ENCODE measurements at places on chromosomes 2 and 18.

DNA sequence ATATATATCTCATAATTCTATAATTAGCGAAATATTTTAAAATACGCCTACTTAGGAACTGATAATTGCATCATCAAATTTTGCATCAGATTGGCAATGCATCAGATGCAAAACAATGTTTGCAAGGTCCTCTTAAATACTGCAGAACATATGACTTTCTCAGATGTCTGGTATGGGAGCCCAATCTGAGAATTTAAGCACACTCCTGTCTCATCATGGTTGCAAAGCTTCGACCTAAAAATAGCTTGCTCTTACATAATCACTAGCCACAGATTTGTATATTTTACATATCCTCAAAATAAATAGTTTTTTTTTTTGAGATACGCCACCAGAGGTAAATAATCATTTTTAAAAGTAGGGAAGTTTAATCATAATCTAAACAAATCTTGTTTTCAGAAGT is 123.2 kb downstream of the CABYR start:
- DNase-seq = no peak

DNA sequence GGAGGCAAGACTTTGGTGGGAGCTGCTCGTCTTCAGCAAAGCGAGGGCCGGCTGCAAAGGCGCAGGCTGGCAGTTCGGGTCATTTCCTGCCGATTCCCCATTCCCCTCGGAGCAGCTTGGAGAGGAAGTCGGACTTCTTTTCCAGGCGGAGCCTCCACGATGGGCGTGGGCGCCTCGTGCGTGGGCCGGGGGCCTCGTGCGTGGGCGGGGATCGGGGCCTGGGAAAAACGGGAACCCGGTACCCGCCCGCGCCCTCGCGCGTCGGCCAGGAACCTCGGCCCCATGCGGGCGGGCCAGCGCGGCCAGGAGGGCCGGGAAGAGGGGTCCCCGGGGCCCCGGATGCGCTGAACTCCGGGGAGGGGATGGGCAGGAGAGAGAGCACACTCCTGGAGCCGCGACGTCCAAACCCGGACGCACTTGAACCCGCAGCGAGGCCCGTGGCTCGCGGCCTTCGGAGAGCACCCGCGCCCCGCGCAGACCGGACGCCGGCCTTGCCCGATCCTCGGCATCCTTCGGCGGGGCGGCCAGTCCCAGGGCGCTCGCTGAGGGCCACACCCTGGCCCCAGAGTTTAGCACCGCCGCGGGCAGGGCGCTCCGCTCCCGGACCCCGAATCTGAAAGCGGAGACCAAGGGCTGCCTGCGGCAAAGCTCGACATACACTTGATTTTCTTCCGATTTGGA is 368.4 kb downstream of the MTX2 start:
- no peak for DNase-seq

- DNase-seq = no peak
These were observed 80.2 kb downstream of the TGOLN2 start for GRCh38 chr2:85247610-85248009.

DNA sequence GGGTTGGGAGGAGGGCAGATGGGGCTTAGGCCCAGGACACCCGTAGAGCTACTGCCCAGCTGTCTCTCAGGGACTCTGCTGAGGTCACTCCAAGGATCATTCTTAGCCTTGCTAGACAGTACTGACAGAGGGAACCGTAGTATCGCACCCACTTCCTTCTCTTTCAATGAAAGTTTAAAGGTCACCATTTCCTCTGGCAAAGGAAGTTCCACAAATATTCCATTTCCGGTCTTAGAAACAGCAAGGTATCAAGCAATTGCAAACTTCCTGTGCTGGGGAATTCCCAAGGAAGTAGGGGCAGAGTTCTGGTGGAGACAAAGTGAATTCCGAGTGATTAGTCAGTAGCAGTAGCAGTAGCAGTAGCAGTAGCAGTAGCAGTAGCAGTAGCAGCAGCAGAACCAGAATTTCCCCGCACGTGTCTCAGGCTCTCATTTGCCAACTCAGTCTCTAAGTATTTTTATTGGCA is 24.7 kb downstream of the IL1B start:
- no peak for DNase-seq

DNA sequence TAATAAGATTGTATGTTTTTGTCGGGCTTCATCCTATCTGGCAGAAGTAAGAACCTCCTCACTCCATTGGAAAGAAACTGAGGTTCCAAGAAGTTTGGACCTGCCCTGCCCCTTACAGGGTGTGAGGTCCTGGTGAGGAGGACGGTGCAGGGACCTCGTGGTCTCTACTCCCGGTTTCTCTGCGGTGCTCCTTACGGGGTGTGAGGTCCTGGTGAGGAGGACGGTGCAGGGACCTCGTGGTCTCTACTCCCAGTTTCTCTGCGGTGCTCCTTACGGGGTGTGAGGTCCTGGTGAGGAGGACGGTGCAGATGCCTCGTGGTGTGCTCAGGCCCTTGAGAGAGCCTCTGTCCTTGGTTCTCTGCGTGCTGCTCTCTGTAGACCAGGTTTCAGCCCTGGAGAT is 5.2 kb downstream of the CTDP1 start:
- no peak for DNase-seq

DNA sequence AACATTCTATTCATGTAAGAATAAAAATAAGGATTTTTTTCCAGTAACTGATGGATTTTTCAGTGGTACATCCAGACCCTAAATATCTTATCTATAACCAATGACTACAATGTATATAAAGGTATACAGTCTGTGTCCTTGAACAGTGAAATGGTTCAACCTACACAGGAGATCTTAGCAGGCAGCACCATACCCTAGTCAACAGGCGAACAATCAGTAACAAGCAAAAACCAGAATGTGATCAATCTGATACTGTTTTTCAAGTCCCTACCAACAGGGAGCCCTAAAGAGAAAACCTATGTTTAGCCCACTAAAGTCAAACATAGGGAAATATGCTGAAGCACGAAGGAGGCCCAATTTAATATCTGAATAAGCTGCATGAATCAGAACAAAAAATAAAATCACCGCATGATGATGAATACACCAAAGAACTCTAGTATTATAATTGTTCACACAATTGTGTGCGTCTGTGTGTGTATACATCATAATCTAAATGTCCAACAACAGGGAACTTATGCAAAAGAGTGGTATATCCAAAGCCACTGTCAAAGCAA is 26.0 kb downstream of the PTPN2 start:
- DNase-seq = no peak

GRCh38 chr2:232680006-232680405 is 17.1 kb upstream of the GIGYF2 start:
- no peak for DNase-seq

GRCh38 chr2:147636238-147636882 is 208.5 kb upstream of the ACVR2A start:
- DNase-seq = no peak

GRCh38 chr2:138238908-138239307 is 262.7 kb upstream of the SPOPL start:
- no peak for DNase-seq

- no peak for DNase-seq
These were observed 98.9 kb upstream of the TRIB2 start for GRCh38 chr2:12617853-12618252.

DNA sequence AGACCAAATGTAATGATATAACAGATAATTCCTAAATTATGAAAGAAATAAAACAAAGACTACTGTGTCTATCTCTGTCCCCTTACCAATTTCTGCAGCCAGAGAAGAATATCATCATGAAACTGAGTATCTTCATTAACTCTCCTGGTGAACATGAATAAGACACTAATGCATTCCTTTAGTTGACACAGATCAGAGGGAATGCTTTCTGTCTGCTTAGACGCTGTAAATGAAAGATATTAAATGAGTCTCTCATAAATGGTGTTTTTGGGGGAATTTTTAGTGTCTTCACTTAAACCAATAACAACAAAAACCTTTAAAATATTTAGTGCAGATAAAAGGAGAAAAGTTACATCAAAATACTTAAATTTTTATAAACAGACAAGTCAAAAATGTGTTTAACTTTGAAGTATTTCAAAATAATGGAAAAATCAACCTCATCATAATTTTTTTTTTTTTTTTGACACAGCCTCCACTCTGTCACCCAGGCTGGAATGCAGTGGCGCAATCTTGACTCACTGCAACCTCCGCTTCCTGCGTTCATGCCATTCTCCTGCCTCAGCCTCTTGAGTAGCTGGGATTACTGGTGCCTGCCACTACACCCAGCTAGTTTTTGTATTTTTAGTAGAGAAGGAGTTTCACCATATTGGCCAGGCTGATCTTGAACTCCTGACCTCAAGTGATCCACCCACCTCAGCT is 16.0 kb downstream of the EPG5 start:
- DNase-seq = no peak

DNA sequence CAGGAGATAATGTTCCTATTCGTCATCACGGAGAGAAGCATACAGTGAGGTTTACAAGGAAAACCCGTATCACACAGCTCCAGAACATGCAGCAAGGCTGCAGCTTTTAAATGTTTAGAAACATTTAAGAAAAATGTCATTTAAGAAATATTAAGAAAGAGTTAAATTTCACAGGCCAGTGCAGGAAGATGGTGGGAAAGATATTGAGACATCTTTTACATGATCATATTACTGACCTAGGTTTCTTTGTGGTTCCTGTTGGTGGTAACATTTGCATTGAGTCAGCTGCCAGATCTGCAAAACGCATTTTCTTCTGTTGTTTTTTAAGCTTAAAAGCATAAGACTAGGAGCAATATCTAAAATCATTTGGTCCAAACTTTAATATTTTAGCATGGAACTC is 44.9 kb downstream of the CPO start:
- no peak for DNase-seq

- DNase-seq = no peak
These were observed 151.1 kb upstream of the RIOK3 start for GRCh38 chr18:23301972-23302371.

DNA sequence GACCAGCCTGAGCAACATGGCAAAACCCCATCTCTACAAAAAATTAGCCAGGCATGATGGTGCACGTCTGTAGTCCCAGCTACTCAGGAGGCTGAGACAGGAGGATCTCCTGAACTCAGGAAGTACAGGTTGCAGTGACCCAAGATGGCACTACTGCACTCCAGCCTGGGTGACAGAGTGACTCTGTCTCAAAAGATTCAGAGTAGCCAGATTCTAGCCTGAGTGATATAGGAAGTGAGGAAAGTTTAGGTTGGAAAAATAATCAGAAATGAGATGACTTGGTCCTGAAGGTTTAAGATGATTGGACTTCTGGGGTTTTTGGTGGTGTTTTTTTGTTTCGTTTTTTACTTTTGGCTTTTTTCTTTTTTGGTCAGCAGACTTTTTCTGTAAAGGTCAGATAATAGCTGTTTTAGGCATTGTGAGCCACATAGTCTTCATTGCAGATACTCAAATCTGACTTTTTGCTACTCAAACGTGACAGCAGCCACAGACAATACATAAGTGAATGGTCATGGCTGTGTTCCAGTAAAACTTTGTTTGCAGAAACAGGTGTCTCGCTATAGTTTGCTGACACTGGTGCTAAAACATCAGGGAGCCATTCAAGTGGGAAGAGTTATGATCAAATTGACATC is 104.1 kb upstream of the UBXN4 start:
- DNase-seq = no peak

DNA sequence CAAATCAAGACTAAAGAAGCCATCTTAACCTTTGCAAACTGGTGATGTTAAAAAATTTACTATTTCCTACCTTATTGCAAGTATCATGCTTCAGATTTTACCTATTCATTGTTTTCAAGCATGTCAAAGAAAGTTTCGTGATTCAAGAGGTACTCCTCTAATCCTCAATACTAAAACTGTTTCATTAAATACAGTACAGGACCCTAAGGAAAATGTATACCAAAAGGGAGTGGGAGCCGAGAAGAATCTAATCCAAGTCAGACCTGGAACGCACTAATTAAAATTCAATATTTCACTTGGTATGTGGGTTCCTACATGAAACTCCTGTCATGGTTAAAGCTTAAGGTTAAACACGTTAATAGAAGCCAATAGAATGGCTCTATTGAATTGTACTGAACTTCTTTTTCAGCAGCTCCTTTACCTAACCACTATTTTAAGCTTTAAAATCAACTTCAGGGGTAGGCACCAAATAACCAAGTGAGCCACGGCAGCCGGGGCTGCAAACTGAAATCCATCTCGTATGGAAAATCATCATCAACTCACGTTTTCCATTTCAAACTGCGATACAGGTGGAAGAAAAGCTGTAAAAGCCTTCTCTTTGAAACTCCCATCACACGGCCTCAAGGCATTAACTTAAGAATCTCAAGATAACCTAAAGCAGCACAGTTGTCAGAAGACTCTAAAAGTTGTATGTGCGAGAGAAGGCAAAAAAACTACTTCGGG is 188.8 kb downstream of the ZEB2 start:
- DNase-seq = no peak

GRCh38 chr2:73986085-73986681 is 1.5 kb downstream of the TET3 start:
- DNase-seq = no peak

DNA sequence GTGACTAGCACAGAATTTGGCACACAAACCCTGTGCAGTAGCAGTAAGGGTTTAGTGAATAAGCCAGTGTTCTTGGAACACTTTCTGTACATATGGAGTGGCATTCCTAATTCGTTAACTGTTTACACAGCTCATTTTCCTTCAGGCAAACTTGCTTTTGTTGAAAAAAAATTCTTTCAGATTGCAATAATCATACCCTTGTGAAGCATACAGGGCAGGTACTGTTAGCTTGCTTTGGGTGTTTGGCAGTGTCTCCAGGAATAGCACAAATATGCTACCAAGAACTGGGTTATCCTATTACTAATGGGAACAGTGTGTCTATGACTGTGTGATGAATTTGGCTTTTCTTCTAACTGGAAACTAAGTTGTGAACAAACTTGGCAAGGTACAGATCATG is 33.4 kb downstream of the UGP2 start:
- DNase-seq = no peak

DNA sequence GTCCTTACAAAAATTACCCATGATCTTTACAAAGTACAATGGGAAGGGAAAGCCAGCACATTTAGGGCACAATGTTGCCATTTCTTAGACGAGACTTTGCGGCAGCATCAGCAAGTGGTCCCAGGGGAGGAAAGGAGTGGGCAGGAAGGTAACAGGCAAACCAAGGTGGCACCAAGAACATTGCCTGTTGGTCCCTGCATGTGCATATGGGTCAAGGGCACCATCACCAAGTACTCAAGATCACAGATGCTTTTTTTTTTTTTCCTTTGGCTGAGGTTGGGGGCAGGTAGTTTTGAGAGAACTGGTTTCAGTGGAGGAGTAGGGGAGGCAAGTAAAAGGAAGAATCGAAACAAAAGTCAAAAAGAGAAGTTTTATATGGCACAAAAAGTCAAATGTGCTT is 752 bp upstream of the CYTIP start:
- DNase-seq = no peak

GRCh38 chr2:183244300-183244844 is 120.1 kb downstream of the NUP35 start:
- DNase-seq = peak; percentile 85

DNA sequence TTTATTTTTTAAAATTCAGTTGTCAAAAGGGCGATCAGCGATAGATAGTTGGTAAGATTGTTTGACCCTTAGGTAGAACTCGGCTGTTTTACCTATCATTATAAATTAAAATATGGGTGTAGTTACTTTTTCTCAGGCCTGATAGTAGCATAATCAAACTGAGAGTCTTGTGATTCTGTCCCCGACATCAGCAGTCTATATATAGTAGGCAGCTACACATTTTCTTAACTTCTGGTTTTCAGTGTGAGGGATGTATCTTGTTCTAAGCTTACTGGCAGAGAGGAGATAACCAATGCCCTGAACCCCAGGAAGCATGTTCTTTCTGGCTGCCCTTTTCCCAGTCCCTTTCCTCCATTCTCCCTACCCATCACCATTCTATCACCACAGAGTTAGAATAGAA is 56.6 kb downstream of the XRCC5 start:
- DNase-seq = no peak

GRCh38 chr2:15844211-15844801 is 96.0 kb upstream of the MYCN start:
- DNase-seq = no peak

Data from DMS 273 treated with DMSO at 0.1 percent for 48 hours (cell line).